ENCODE measurements at places on chromosomes 4 and X.

- no peak for DNase-seq
Observed at GRCh38 chr4:137417676-137418075, 114.6 kb downstream of the PCDH18 start.

DNA sequence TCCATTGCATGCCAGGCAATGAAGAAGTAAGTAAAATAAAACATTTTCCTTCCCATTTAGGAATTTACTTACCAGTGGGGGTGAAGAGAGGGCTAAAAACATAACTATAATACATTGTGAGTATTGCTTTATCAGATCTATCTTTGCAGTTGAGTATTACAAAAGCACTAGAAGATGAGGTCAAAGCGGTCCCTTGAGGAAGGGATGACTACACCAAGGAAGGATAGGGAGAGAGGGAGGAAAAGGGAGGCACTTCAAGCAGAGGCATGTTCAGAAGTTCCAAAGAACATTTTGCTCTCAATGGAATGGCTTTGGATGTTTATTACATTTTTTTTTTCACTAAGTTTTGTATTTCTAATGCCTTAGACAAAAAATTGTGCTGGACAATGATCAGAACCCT lies 127.8 kb downstream of the TET2 start:
- DNase-seq = no peak

- DNase-seq = peak; percentile 19
Observed at GRCh38 chr4:139666735-139667281, 1.2 kb downstream of the MGST2 start.

GRCh38 chrX:137032841-137033773 lies 688 bp downstream of the GPR101 start:
- DNase-seq = no peak

- DNase-seq = no peak
Observed at GRCh38 chr4:109462802-109463201, 29.2 kb downstream of the SEC24B start.

GRCh38 chr4:188435381-188435780 lies 296.1 kb downstream of the TRIML1 start:
- no peak for DNase-seq
